ENCODE measurements at places on chromosomes 3 and 15. TPM values are rescaled to one million over a fixed set of nuclear protein-coding genes. Genes with fewer than 3 reads are reported as not detected.

DNA sequence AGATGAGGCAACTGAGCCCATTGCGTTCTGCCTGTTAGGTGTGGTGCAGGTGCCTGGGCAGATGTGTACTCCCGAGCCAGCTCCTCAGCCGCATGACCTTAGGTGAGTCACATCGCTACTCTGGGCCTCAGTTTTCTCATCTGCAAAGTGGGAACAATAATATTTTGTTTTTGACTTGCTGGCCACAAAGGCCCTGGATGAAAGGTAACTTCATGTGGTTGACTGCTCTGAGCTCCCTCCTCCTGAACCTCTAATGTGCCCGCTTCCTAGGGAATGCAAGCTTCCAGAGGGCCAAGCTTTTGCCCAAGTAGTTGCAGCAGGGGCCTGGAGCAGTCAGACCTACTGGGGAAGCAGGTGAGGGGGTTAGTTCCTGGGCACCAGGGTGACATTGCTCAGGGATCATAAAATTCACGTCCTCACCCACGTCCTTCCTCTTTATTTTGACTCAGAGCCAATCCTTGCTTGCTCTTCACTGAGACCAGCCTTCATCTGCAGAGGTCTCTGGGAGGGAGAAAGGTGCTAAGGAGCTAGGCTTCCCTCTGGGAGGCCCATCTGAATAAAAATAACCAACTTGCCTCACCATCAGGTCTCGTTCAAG, 149.0 kb upstream of the TLE3 start:
- H3K27me3 ChIP-seq, result no peaks in the 10 kb centered on the region
- no peaks in the 10 kb centered on the region for H3K36me3 ChIP-seq

DNA sequence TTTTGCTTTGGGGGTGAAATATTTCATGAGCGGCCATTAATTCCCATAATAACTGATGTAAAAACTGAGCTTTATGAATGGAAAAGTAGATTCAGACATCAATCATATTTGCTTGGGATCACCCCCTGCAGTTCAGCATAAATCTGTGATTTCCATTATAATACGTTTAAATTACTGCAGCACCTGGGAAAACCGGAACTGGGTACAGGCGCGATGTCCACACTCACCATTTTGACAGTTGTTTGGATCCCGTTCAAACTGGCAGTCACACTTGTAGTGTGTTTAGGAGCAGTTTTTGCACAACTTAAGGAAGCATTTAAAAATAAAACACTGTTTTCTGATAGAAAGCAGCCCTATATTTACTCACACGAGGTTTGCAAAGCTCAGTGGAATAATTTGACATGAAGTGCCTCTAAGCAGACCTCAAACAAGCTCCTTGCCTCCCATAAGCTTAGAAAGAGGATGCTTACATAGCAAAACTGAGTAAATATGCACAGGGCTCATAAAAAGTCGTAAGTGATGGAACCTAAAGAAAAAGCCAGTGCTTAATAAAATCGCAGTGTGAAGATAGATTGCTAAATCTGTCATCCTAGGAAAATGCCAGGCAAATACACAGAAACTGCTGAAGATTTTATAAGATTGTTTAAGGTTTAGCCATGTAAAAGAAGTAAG, 377.6 kb downstream of the PTPRG start:
- no peaks in the 10 kb centered on the region for H3K27me3 ChIP-seq
- H3K27ac ChIP-seq, result no peak overlapping the region
- H3K4me3 ChIP-seq, result no peak overlapping the region
- H3K36me3 ChIP-seq, result no peaks in the 10 kb centered on the region

- peaks cover 81% of the 10 kb centered on the region for H3K27me3 ChIP-seq
- no peak overlapping the region for H3K27ac ChIP-seq
- H3K36me3 ChIP-seq, result no peaks in the 10 kb centered on the region
- no peak for DNase-seq
- peaks cover 18% of the 10 kb centered on the region for H3K4me1 ChIP-seq
- H3K4me3 ChIP-seq, result peak overlapping the region; percentile 47
These were observed 9.1 kb downstream of the SHOX2 start for GRCh38 chr3:158097081-158097592.

GRCh38 chr3:27090275-27091041, 278.7 kb downstream of the NEK10 start:
- no peaks in the 10 kb centered on the region for H3K36me3 ChIP-seq
- H3K27ac ChIP-seq, result no peak overlapping the region
- H3K27me3 ChIP-seq, result no peaks in the 10 kb centered on the region
- no peak for DNase-seq
- peaks cover 11% of the 10 kb centered on the region for H3K4me1 ChIP-seq
- no peak overlapping the region for H3K4me3 ChIP-seq

GATA2 gene
- 11.4 TPM for total RNA-seq

GRCh38 chr3:177906126-177906511, 630.1 kb upstream of the KCNMB2 start:
- no peaks in the 10 kb centered on the region for H3K27me3 ChIP-seq
- H3K4me3 ChIP-seq, result no peak overlapping the region
- H3K36me3 ChIP-seq, result no peaks in the 10 kb centered on the region
- peaks cover 11% of the 10 kb centered on the region for H3K4me1 ChIP-seq

AP4E1 gene
- total RNA-seq, result 13.2 TPM

Measured in esophagus muscularis mucosa (tissue), 4 donors.